PC-3 (cell line): ENCODE measurements at places on chromosomes 12 and 14. TPM values are rescaled to one million over a fixed set of nuclear protein-coding genes. Genes with fewer than 3 reads are reported as not detected.

- no peak overlapping the region for H3K4me3 ChIP-seq
- no peak overlapping the region for H3K27ac ChIP-seq
- no peak for DNase-seq
- no peaks in the 10 kb centered on the region for H3K27me3 ChIP-seq
- H3K4me1 ChIP-seq, result peaks cover 22% of the 10 kb centered on the region
Observed at GRCh38 chr14:55118761-55119160, 10.3 kb upstream of the LGALS3 start.

DNA sequence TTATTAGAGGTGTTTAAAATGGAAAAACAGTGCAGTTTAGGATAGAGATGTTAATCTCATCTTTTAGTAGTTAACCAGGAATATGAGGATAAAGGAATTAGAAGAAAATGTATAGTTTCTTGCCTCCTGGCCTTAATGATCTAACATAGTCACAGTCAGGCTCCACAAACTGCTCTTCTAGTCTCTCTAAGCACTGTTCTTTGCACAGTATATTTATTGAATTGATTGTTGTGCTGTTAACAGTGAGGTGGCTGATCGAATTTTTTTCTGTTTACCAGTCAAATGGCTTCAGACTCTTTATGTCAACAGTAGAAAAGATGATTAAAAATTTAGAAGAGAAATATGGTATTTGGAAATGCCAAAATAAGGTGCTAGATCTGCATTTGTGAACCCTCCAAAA is 37.8 kb downstream of the ATF7IP start:
- peaks cover 20% of the 10 kb centered on the region for H3K4me1 ChIP-seq
- no peaks in the 10 kb centered on the region for H3K27me3 ChIP-seq
- H3K27ac ChIP-seq, result no peak overlapping the region
- no peak overlapping the region for H3K4me3 ChIP-seq
- DNase-seq, result no peak
- H3K36me3 ChIP-seq, result no peaks in the 10 kb centered on the region

- H3K27me3 ChIP-seq, result no peaks in the 10 kb centered on the region
- no peak overlapping the region for H3K27ac ChIP-seq
- H3K4me3 ChIP-seq, result no peak overlapping the region
- peaks cover 15% of the 10 kb centered on the region for H3K4me1 ChIP-seq
Observed at GRCh38 chr12:52920937-52921336, 16.1 kb upstream of the KRT8 start.

DNA sequence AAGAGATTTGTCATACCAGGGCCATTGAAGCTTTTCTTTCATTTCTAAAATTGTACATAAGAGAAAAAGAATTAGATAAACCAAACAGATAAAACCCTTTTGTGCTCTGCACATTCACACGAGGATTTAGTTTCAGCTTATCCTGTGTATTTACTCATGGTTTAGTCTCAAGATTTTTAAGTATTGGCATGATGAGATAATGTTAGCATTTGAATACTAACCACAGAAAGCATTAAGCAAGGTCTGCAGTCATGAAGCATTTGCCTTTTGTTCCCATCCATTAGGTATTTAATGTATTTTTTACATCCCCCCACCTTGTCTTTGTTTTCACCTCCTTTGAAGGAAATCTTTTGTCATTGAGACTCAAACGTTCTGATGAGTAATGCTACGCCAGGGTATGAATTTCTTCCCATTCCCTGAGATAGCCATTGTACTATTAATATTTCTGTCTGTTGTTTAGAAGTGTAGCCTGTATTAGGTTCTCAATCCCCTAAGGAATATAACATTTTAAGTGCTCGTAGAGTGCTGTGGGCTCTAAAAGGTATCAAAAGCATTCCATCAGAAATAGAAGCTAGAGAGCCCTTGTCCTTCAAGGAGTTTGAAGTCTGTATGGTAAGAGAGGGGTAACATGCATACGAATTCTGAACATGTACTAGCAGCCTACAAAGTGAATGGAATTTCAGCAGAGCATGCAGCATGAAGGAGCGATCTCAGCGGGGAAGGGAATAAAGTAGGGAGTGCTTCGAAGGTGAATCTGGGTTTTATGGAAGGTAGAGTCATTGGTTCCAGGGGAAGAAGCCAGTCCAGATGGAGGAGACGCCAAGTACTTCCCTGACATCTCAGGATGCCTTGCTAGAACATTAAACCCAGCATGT is 22.3 kb downstream of the CRADD start:
- DNase-seq, result peak; percentile 84
- H3K4me3 ChIP-seq, result peak overlapping the region; percentile 45; the same call in 1 of the 2 replicates

- H3K27me3 ChIP-seq, result peaks cover 49% of the 10 kb centered on the region
- H3K4me3 ChIP-seq, result no peak within 1 kb of the TSS
- no peak for DNase-seq
Observed at GRCh38 chr14:93430315-93431035, at the start of gene UNC79. Gene UNC79, plus strand, starts transcription at chr14:93430939. Its CDS starts 91 bp downstream, at chr14:93431030.

GRCh38 chr14:77892381-77892871 is 92.5 kb downstream of the ADCK1 start:
- H3K4me1 ChIP-seq, result no peaks in the 10 kb centered on the region
- no peak overlapping the region for H3K4me3 ChIP-seq
- H3K27ac ChIP-seq, result no peak overlapping the region
- no peaks in the 10 kb centered on the region for H3K27me3 ChIP-seq

DNA sequence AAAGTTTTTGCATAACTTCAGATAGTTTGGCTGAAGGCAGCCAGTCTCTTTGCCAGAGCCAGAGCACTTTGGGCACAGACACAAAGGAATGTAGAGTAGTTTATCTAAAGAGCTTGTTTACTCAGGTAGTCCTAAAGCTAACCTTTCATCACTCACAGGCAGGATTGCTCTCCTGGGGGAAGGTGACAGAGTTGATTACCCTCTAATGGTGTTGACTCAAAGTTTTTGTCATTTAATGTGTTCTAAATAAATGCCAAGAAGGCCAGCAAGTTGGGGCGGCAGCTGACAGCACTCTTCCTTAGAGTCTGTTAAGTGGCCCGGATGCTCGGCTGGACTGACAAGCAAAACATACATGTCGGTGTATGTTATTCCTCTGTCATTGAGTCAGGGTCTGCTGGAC is 9.3 kb upstream of the TAS2R46 start:
- H3K4me3 ChIP-seq, result no peak overlapping the region
- H3K36me3 ChIP-seq, result no peaks in the 10 kb centered on the region
- H3K27me3 ChIP-seq, result no peaks in the 10 kb centered on the region
- no peak overlapping the region for H3K27ac ChIP-seq

GRCh38 chr14:94833633-94834032 is 63.7 kb upstream of the GSC start:
- no peak overlapping the region for H3K27ac ChIP-seq
- no peaks in the 10 kb centered on the region for H3K4me1 ChIP-seq
- no peaks in the 10 kb centered on the region for H3K27me3 ChIP-seq
- H3K4me3 ChIP-seq, result no peak overlapping the region

DNA sequence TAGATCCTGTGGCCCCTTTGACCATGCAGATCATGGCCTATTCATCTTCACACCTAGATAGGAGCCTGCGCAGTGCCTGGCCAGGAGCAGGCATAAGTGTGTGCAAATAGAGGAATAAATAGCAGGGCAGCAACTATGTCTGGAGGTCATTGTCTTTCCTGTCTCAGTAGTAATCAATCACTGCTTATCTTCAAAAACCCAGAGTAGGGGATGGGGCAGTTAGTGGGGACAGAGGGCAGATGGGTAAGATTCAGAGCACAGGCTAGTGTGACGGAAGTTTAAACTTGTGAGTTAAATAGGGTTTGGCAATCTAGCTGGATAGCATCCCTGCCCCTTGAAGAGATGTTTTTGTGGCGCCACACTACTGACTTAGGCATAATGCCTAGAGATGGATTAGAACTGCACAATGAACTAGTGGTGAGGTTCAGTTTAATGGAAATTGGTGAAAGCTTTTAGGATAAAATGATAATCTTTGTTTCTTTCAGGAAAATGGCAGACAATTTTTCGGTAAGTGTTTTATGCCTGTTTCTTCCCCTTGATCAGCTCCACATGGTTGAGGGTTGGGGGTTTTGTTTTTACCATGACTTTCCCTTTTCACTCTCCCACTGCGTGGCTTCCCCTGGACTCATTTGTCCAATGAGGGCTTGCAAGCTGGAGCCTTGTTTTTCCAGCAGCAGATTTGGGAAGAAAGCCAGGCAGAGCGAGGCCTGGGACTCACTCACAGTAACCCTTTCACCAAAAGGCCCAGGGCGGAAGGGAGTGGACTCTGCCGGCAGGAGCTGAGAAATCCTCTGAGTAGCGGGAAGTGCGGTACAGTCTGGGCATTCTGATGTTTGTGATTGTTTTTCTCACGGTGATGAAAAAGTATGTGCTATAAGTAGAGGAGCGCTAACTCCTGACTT is 8.1 kb downstream of the LGALS3 start:
- H3K36me3 ChIP-seq, result peaks cover 76% of the 10 kb centered on the region
- H3K27ac ChIP-seq, result no peak overlapping the region
- DNase-seq, result no peak
- no peak overlapping the region for H3K4me3 ChIP-seq
- peaks cover 1% of the 10 kb centered on the region; the same call in 1 of the 2 replicates for H3K4me1 ChIP-seq

GRCh38 chr14:67815573-67816225 is 691 bp downstream of the ZFYVE26 start:
- H3K4me1 ChIP-seq, result peaks cover 25% of the 10 kb centered on the region
- peak overlapping the region; percentile 24 for H3K27ac ChIP-seq
- peak; percentile 41 for DNase-seq
- peaks cover 4% of the 10 kb centered on the region; the same call in 1 of the 2 replicates for H3K36me3 ChIP-seq
- H3K4me3 ChIP-seq, result peak overlapping the region; percentile 82
- H3K27me3 ChIP-seq, result no peaks in the 10 kb centered on the region

DNA sequence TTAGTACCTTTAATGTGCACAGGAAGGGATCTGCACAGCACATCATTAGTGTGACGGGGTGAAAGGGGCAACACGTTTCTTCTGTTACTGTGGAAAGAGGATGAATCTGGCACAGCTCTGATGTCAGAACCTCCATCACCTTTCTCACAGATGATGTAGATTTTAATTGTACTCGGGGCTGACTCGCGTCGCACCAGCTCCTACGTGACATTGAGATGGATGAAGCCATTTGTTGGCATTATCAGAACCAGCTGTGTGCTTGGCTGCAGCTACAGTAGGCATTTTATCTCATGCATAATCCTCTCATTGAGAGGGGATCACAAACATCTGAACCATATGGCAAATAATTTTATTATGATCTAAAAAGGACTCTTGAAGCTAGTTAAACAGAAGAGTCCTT is 173.6 kb downstream of the PDZRN4 start:
- no peaks in the 10 kb centered on the region for H3K36me3 ChIP-seq
- no peak overlapping the region for H3K4me3 ChIP-seq
- no peak overlapping the region for H3K27ac ChIP-seq

DNA sequence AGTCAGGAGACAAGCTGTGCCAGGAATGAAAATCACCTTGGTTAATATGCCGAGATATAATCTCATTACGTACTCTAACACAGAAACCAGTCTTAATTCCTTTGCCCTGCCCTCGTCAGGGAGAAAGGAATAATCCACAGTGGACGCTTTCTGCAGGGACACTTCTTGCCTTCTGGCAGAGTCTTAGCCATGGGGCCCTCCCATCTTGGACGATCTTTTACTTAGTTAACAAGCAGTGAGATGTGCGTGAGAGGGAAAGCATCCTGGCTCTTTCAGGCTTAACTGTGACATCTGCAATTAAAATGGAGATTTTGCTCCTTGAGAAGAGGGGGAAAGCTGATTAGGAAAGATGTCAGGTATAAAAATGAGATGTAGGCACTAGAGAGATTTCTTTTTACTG is 246.4 kb downstream of the TMEM132C start:
- DNase-seq, result no peak
- no peaks in the 10 kb centered on the region for H3K4me1 ChIP-seq
- no peaks in the 10 kb centered on the region for H3K36me3 ChIP-seq
- H3K4me3 ChIP-seq, result no peak overlapping the region

- no peak overlapping the region for H3K27ac ChIP-seq
- H3K27me3 ChIP-seq, result no peaks in the 10 kb centered on the region
- peaks cover 4% of the 10 kb centered on the region for H3K36me3 ChIP-seq
- H3K4me1 ChIP-seq, result 0 out of 2 replicates have a peak, but pooled peaks cover 5% of the 10 kb centered on the region
- no peak for DNase-seq
Observed at GRCh38 chr12:131948166-131948712, 1.5 kb upstream of the EP400 start.

DNA sequence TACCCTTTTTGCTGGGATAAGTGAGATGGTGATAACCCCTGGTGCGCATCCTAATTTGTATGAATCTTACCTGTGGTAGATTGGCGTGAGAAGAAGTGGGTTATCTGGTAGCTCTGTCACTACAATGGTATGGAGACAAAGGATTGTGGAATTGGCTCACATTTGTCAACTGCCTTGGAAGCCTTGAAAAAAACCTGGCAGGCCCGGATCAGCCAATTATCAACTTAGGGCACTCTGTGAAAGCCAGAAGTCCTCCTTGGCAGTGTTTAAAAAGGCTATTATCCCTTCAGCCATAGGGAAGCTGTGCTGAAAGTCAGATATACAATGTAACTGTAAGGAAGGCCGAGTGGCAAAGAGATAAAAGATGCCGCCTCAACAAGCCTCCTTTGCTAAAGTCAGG is 56.5 kb downstream of the WASHC3 start:
- no peak for DNase-seq
- H3K4me3 ChIP-seq, result no peak overlapping the region
- H3K27me3 ChIP-seq, result no peaks in the 10 kb centered on the region
- H3K27ac ChIP-seq, result no peak overlapping the region

DNA sequence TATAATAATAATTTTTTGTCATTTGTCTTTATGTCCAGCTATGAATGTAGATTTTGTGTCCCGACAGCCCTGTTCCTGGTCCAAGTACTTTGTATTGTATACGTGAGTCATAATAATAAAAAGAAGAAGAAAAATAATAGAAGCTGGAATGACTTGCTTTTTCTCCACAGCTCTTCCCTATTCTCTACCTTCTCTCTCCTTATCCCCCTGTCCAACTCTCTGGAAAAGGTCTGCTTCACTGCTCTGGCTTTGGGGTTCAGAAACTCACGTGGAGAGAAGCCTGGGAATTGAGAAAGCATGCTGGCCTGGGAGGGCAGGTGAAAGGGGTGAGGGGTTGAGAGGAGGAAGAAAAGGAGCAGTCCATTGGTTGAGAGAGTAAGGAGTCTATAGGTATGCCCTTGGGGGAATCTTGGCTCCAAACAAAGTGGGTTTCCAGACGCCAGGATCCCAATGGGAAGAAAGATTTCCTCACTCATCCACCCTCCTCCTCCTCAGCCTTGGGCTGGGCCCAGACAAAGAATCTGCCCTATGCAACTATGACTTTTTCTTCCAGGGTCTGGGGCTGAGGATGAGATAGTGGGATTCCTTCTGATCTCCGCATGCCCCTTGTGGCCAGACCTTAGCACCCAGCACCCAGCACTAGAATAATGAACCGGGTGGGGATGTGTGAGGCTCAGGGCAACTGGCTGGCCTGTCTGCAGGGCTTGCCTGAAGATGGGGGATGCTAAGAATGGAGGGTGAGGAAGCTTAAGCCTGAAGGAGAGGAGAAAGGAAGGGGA is 4.0 kb downstream of the HOXC8 start:
- no peaks in the 10 kb centered on the region for H3K27me3 ChIP-seq
- 0 out of 2 replicates have a peak overlapping the region, but pooled peaks have one; percentile 10 for H3K27ac ChIP-seq
- H3K4me3 ChIP-seq, result no peak overlapping the region
- peak; percentile 33 for DNase-seq
- H3K36me3 ChIP-seq, result no peaks in the 10 kb centered on the region

- no peaks in the 10 kb centered on the region for H3K4me1 ChIP-seq
- H3K4me3 ChIP-seq, result no peak overlapping the region
- no peaks in the 10 kb centered on the region for H3K36me3 ChIP-seq
- H3K27me3 ChIP-seq, result no peaks in the 10 kb centered on the region
- DNase-seq, result no peak
- no peak overlapping the region for H3K27ac ChIP-seq
Observed at GRCh38 chr12:78315028-78315427, 484.3 kb downstream of the NAV3 start.

TTC8 gene
- total RNA-seq, result 12.6 and 24.8 TPM in 2 replicates

HOXC5 gene
- 0.26 and 0.29 TPM in 2 replicates for total RNA-seq

SDS gene
- not detected in 2 replicates for total RNA-seq

SCN8A gene
- 10.7 and 12.7 TPM in 2 replicates for total RNA-seq

KLRG1 gene
- total RNA-seq, result 0.15 TPM in 1 of 2 replicates, not detected in the other

RTN1 gene
- 0.40 TPM in 1 of 2 replicates, not detected in the other for total RNA-seq

CPSF6 gene
- 94.6 and 96.7 TPM in 2 replicates for total RNA-seq

SERPINA4 gene
- not detected in 2 replicates for total RNA-seq
